ENCODE measurements at places on chromosomes 3 and 15. TPM values are rescaled to one million over a fixed set of nuclear protein-coding genes. Genes with fewer than 3 reads are reported as not detected.

NMNAT3 gene
- 10.2 TPM for total RNA-seq

GASK1A gene
- total RNA-seq = 8.2 TPM

GLDN gene
- 75.8 TPM for total RNA-seq

NEO1 gene
- 70.8 TPM for total RNA-seq

SLC51B gene
- 3.0 TPM for total RNA-seq

GCNT3 gene
- total RNA-seq = 0.63 TPM
